ENCODE measurements at places on chromosomes 7 and 10. TPM values are rescaled to one million over a fixed set of nuclear protein-coding genes. Genes with fewer than 3 reads are reported as not detected.

DNA sequence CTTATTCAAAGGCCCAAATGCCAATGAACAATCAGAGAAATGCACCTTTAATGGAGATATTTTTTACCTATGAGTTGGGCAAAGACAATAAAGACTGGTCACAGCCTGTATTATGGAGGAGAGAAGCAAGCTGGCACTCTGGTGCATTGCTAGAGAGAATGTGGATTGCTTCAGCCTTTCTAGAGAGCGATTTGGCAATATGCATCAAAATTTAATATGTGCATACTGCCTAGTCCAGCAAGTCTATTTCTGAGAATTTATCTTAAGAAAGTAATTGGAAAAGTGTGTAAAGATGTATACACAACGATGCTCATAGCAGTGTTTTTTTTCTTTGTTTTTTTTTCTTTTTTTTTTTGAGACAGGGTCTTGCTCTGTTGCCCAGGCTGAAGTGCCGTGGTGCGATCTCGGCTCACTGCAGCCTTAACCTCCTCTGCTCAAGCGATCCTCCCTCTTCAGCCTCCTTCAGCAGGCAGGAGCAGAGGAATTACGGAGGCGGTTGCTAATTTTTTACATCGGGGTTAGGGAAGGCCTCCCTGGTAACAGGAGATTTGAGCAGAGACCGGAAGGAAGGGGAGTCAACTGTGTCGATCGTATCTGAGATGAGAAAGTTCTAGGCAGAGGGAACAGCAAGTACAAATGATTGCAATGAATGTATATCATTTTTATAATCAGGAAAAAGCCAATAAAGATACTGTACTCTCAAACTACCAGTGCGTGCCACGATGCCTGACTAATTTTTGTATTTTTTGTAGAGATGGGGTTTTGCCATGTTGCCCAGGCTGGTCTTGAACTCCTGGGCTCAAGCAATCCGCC is 16.4 kb downstream of the KIAA1549 start:
- DNase-seq: no peak

- no peak for DNase-seq
These were observed 142.2 kb downstream of the EMX2 start for GRCh38 chr10:117684672-117685211.

- DNase-seq: no peak
These were observed 2.3 kb downstream of the CLEC2L start for GRCh38 chr7:139525750-139526149.

DNA sequence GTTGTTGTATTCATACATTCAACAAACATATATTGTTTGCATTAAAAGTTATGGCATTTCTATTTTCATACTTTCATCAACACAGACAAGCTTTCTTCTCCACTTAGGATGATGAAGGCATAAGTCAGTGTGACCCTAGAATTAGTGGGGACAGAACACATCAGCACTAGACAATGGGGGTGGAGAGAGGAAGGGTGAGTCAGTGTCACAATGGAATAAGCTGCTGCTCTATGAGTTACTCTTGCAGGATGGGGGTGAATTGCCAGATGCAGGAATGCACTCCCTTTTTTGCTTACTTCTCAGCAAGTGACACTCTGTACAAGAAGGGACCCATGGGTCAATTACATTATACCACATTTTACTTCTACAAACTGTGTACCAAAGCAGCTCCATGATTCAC is 74.0 kb downstream of the DGKI start:
- DNase-seq: no peak

GRCh38 chr7:133061792-133062191 is 20.1 kb downstream of the CHCHD3 start:
- DNase-seq: no peak

The CAMK2B gene
- 0.27 TPM for total RNA-seq

The OGA gene
- total RNA-seq: 75.5 TPM

Measured in chondrocyte (in vitro differentiated cells).